Stimulated activated CD4-positive, alpha-beta T cell treated with anti-CD3 and anti-CD28 coated beads, Interleukin-1b, Interleukin-23, amount 100 ng/mL, for 4 hours (primary cell): ENCODE measurements at places on chromosomes 7 and 10.

GRCh38 chr7:129835569-129835968 is 117.2 kb downstream of the UBE2H start:
- DNase-seq, result no peak

DNA sequence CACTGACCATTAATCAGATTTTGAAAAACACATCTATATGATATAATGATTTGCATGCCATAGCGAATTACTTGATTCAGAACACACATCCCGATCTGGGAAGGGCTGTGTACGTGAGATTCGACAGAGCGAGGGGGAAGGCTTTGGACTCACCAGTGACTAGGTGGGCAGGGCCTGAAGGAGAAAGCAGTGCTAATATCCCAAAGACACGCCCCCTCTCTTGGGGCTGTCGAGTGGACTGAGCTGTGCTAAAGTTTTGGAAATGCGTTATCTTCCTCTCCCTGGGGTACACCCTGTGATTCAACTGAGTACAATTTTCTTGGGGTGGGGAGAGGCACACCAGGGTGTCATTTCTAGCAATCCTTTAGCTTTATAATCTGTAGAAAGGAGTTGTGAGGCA is 1.8 kb downstream of the LRRC17 start:
- DNase-seq, result no peak

DNA sequence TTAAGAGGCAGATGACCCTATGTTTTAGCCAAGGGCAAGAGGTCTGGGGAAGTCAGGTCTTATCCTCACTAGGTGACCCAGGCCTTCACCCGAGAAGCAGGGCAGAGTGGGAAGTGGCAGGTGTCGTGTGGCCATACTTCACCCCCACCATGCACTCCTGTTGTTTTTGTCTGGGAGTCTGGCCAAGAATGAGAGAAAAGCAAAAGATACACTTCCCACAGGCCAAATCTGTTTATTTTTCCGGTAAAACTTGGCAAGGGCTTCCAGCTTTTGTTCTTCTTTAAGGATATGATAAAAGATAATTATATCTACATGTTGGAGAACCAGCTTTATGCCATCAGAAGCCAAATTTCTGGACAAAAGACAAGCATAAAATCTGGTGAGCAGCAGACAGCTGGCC is 137.4 kb upstream of the CDC14C start:
- DNase-seq, result no peak

GRCh38 chr7:49322476-49322875 is 398.1 kb downstream of the CDC14C start:
- DNase-seq, result no peak
